ENCODE measurements at places on chromosomes 12 and 14.

DNA sequence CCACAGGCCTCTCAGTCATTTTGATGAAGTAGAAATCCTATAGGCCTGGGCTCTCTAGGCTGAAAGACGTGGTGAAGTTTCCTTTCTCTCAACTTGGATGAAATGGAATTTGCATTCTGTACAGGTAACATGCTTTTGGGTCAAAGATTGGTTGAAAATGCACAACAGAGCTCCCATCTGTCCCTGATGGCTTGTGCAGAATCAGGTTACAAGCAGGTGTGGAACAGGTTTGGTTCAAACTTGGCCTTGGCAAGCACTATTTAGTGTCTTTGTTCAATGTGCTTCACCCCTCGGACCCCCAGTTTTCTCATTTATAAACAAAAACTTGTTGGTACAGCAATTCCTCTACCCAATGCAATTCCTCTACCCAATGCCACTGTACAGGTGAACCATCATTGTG, 1493.0 kb downstream of the AACS start:
- no peak for DNase-seq

- no peak for DNase-seq
Observed at GRCh38 chr12:118034429-118035189, 18.1 kb downstream of the RFC5 start.

GRCh38 chr12:49644620-49644994, 21.2 kb downstream of the PRPF40B start:
- peak; percentile 84 for DNase-seq

DNA sequence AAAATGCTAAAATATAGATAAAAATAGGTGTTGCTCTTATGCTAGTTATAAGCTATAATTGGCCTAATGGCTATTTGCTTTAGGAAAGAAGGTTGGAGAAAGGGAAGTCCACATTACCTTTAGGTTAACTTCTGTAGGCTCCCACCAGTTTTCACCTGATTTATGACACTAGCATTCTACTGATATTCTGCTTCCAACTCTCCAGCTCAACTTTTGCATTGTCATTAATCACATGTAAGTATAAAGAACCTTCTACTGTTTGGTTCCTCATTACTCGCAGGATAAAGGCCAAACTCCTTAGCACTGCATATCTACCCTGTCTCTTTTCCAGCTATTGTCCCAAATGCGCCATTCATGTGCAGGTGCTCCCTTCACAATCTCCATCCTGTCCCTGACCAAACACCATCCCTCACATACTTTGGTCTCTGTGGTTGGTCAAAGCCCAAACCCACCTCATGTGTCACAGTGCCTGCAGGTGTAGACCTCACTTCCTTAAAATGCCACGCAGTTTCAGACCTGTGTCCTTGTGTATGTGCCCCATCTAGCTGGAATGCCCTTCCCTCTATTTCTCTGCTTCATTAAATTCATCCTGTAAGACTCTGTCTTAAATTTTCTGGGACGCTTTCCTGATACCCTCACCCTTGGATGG, 3.3 kb downstream of the DDHD1 start:
- no peak for DNase-seq

DNA sequence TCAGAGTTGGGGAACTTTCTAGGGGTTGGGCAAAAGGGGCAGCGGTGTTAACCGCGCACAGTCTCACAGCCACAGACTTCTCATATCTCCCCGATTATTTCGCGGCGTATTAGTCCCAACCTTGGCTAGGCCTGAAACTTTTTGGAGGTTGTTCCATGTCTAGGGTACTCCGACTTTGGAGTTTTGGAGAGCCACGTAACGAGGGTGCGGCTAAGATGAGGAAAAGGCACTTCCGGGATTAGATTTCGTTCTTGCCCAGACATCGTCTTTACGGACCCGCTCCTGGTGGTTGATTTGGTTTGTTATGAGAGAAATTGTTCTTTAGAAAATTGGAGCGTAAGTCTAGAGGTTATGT, 513 bp downstream of the CCNK start:
- DNase-seq = peak; percentile 12

DNA sequence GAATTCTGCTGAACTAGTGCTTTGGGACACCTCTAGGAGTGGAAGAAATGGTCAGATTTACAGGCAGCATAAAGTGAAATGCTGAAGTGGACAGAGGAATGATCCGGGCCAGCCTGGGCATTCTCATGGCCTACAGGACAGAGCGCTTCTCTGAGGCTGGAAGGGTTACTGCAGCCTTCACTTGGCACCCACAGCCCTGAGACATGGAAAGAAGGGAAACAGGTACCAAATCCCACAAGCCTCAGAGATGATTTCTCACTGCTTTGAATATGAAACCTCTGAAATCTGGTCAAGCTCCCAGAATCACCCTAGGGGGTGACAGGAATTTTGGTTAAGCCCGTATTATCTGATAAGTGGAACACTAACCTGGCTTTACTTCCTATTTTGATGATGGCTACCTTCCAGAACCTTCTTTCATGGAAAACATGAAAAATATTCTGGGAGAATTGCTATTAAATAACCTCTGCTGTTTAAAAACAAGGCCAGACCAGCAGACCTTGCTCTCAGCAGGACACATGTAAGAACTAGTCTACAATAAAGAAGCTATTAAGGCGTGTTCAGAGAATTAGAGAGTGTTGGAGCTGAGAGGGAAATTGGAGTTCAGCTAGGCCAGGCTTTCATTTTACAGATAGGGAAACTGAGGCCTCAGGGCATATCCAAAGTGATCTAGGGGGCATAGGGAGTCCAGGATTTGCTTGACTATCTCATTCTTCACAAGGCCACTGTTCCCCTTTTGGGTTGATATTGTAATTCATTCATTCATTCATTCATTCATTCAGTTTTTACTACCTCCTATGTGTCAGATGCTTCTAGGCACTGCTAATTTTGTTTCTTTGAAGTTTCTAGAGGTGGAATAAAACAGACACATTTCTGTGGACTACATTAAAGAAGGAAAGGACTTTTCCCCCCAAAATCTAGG, 281.5 kb downstream of the ZFP36L1 start:
- DNase-seq = no peak

GRCh38 chr14:77804592-77804991, 4.7 kb downstream of the ADCK1 start:
- DNase-seq = peak; percentile 61

GRCh38 chr14:76227450-76228050, 75.8 kb downstream of the GPATCH2L start:
- DNase-seq = no peak

DNA sequence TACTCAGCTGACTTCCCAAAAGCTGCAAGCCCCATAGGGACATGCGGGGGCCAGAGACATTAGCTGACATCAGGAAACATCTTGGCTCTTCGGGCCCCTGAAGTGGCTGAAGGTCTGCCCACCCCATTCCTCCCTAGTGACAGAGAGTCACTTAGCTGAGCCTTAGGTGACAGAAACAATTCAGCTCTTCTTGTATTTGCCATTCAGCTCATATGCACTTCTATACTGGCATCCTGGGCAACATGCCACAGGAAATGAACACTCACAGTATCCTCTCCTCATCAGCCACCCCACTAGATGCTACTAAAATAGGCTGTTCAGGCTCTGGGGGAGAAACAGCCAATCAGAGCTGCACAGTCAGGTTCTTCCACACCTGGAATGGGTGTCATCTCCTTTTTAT, 3.4 kb downstream of the DCTN2 start:
- DNase-seq = no peak

GRCh38 chr12:67698672-67699581, 50.4 kb downstream of the DYRK2 start:
- peak; percentile 68 for DNase-seq

- no peak for DNase-seq
Observed at GRCh38 chr14:78764240-78764639, 594.1 kb downstream of the NRXN3 start.

DNA sequence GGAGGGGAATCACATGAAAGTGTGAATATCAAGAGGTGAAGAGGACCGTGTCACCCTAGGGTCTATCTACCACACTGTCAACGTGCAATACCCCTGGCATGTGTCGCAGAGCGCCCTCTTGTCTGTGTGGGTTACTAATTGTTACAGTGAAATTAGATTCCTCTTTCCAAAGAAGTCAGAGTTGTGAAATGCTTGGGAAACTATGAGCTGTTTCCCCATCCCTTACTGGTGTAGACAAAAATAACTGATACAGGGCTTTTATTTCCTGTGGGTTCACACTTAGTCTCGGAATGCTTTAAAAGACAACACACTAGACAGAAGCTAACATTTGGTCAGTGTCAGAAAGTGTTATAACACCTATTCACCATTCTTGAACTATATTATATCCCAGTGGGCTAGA, 597.3 kb downstream of the NRXN3 start:
- DNase-seq = no peak

GRCh38 chr14:83217492-83217891, 1683.8 kb upstream of the SEL1L start:
- DNase-seq = no peak

DNA sequence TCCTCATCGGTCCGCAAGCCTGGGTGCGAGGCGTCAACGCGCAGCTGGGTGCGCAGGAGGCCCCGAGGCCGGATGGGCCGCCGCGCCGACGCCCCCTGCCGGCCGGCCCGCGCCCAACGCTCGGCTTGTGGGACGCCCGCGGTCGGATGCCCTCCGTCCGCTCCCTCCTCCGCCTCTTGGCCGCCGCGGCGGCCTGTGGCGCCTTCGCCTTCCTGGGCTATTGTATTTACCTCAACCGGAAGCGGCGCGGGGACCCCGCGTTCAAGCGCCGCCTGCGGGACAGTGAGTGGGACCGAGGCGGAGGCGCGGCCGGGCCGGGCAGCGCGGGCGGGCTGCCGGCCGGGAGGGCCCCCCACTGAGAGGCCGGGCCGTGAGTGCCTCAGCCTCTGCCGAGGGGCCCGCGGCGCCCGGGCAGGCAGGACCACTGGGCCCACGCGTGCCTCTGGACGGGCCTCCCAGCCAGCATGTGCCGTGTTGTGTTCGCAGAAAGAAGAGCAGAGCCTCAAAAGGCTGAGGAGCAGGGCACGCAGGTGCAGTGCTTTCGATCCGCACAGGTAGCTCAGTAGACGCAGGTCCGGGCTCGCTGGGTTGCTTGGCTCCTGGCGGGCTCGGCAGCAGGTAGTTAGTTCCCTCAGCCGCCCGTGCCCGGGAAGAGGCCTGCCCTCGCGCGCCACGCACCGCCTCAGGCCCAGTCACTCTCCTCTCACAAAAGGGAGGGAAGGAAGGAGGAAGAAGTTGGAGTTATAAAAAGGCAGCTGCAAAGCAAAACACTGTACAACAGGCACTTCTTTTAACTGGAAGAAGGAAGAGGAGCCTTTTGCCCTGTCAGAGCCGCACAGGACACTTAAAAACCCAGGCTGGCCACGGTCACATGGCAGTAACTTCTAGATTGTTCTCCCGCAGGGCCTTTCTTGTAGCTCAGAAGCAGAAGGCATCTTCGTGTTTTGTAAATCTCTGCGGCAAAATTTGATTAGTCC, at the start of gene TOMM20L:
TOMM20L (plus strand) TSS at position 119 of the 977 bp plus-strand sequence; CDS start at position 147, 28 bp downstream.
- DNase-seq = peak; percentile 79

- no peak for DNase-seq
Observed at GRCh38 chr14:69943084-69943780, 64.0 kb downstream of the SMOC1 start.

DNA sequence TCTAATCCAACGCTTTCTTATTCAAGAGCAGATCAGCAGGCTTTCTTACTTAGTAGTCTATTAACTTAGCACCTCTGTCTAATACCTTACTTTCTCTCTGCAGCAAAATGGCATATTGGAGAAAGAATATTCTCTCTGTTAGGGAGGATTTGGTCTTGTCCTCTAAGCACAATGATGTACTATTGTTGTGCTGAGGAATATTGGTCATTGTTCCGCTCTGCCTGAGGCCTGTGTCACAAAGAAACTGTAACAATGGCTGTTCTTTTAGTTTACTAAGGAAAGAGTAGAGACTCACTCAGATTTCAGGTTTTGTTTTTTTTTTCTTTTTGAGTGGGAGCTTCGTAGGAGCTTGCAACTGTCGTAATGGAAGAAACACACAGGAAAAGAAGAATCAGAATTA, 1358.8 kb downstream of the LRFN5 start:
- DNase-seq = no peak

- DNase-seq = no peak
Observed at GRCh38 chr12:25740617-25741016, 187.5 kb upstream of the LMNTD1 start.

GRCh38 chr12:5309654-5310053, 122.3 kb upstream of the NTF3 start:
- DNase-seq = no peak

DNA sequence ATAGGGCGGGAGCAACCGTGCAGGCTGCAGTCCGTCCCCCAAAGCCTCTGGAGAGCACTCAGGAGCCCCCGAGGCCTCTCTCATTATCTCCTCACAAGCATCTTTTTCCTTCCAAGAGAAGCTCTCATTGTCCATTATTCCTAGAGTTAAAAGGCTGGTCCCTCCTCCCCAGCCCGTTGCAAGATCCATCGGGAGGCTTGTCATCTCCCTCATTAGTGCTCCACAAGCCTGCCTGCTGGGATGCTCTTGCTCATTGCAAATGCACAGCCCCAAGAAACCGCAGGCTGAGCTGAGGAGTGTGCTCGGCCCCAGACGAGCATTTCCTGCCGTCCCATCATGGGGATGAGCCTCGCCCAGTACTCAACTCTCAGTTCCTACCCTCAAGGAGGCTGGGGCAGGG, 23.3 kb downstream of the NUAK1 start:
- no peak for DNase-seq

GRCh38 chr12:527241-527640, 67.5 kb downstream of the B4GALNT3 start:
- no peak for DNase-seq

GRCh38 chr14:68603533-68604360, 189.1 kb downstream of the ZFP36L1 start:
- no peak for DNase-seq

GRCh38 chr14:75522224-75522982, at the start of gene BATF:
Gene BATF, plus strand, starts transcription at chr14:75522469. Its CDS starts 214 bp downstream, at chr14:75522683.
- DNase-seq = peak; percentile 80

- no peak for DNase-seq
Observed at GRCh38 chr14:55398679-55399078, 13.0 kb downstream of the ATG14 start.

DNA sequence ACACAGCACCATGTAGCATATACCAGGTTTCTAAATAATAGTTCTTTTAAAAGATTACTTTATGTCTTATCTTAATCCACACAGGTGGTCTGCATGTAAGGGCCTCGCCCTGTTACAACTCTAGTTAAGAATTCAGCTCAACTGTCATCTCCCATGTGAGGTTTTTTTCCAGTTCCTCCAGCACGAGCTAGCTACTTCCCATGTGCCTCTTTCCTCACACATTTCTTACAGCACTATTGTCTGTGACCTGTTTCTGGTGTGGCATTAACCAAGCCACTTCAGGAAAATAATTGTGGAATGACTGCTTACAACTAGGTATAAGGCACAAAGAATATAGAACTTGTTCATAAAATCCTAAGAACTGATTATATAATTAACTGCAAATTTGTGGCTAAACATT, 65.5 kb downstream of the SH2B3 start:
- no peak for DNase-seq

- DNase-seq = peak; percentile 29
Observed at GRCh38 chr12:15268927-15269552, 47.8 kb upstream of the RERG start.

- DNase-seq = no peak
Observed at GRCh38 chr14:86027990-86028389, 498.0 kb downstream of the FLRT2 start.
